ENCODE measurements at places on chromosomes 16 and 17.

DNA sequence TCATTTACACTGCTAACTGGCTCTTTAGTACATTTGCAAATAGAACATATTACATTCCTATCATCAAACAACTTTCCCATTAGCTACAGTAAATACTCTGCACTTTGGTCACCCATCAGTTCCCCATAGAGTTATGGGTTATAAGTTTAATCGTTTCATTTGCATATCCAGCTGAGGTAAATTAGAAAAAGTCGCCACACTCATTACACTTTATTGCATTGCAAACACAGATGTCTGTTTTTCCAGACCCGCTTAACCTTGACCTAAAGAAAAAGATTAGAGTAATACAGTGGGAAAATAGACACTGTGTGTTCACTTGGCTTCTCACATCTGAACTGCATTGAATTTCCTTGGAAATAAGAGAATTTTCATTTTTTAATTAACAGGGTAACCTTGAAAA, 213.1 kb upstream of the PSMD7 start:
- DNase-seq, result no peak

- no peak for DNase-seq
Observed at GRCh38 chr17:63943745-63944144, 11.6 kb upstream of the CD79B start.

DNA sequence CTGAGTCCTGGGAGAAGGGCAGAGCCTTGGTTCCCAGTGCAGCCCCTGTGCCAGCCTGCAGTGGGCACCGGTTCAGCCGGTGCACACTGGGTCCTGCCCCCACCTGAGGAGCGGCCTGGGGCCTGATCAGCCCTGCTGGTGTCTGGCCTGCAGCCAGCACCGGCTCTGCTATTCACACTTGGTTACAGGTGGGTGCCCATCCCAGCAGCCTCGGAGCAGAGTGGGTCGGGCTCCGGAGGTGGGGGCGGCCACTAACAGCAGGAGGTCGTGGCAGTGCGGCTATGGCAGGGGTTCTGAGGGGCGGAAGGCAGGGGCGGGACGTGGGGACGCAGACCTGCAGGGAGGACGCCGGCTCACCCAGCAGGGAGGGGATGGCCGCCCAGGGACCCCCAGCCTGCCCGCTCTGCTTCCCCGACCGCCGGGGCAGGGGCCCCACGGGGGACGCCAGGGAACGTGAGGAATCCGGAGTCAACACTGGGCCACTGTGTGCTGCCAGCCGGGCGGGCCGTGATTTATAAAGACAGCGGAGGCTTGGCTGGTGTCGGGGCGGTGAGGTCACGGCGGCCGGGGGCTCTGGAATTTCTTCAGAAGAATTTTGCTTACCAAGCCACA, 20.3 kb downstream of the METRNL start:
- DNase-seq, result no peak

DNA sequence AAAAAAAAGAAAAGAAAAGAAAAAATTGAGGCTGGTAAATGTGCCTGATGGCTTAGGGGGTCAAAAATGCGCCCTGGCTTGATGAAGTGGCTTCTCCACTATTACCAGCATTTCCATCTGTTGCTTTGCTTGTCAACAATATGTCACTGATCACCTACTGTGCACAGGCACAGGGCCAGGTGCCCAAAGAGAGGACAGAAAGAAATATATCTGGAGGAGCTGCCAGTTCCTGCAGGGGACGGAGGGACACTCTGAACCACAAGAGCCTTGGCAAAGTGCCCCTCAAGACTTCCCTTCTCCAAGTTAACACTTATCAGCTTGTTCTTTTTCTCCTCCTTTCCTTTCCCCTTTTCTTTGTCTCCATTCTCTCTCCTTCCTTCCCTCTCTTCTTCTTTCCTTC, 34.7 kb downstream of the GINS3 start:
- DNase-seq, result no peak

DNA sequence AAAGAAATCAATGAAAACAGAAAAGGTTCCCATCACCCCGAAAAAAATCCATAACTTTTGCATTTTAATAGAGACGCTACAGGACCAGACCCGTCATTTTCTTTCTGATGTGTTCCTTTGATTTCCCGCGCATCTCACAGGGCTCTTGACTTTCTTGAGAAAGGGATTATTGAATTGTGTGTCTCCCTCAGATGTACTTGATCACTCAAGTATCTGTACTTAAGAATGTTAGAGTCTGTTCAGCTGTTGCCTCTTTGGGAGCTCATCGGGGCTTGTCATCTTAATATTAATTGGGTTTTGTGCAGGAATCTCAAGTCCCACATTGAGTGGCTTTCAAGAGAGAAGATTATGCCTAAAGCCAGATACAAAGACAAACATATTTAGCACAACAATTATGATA, 606.4 kb upstream of the SALL1 start:
- no peak for DNase-seq

DNA sequence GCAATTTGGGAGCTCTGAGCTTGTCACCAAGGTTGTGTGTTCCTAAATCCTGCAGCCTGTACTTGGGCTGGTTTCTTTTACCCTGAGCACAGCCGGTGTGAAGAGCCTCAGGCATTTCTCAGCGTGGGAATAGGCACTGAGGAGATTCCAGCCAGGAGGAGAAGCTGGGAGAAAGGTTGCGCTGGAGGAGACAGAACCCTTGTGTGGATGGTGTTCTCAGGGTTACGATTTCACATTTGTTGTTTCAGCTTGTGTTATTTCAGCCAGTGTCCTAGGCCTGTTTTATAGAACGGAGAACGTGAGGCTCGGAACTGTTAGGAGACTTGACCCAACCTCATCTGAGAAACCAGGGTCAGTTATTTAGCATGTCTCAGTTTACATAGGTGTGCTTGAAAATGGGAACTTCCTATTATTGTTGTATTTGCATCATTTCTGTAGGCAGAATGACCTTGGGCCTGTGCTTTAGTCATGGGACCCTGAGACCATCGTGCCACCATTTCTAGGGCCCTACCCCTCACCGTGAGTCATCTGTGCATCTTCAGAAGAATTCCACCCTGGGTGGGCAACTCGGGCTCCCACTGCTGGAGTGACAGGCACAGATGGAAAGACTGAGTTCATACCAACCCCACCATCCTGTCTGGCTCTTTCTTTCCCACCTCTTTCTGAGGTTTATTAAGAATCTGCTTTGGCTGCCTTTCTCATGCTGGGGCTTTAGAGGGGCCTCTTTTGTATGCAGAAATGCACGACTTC, 134.9 kb downstream of the MSI2 start:
- DNase-seq, result no peak

DNA sequence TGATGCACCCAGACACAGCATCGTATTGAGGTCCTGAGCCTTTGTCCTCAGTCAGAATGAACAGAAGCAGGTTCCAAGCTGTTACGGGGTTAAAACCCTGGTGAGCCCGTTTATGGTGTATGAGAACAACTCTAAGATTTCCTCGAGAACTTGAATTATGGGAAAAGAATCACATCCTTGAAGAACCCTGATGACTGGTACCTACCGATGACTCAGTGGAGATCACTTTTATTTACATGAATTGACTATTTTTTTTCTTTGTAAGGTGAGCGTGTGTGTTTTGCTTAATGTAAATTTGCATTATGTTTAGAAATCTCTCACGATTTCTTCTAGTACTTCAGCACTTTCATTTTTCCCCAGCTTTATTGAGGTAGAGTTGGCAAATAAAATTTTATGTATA, 3.3 kb upstream of the KRTAP4-4 start:
- no peak for DNase-seq

GRCh38 chr16:81524382-81524781, 79.8 kb downstream of the CMIP start:
- no peak for DNase-seq

DNA sequence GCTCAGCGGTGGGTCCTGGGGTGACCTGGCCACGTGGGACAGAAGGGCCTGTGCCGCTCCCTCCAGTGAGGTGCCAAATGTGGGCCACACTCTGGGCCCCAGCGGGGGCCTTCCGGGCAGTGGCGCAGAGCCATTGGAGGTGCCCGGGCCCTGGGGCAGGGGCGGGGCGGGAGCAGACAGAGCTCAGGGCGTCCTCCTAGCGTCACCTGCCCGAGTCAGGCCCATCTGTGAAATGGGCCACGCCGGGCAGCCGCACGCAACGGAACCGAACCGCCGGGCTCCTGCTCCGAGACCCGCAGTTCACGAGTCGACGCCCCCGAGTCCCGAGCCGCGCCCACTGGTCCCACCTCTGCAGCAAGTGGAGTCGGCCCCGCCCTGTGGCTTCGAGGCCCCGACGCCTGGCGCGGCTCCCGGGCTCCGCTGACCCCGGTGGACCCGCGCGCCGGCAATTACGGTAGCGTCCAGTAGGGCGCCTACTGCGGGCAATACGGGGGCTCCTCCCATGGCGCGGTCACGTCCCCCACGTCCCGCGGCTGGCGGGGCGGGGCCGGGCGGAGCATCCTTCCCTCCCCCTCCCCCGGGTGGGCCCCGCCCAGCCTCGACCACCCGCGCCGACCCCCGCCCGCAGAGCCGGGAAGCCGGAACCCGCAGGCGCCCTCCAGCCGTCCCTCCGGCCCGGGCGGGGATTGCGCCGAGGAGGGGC, 1.9 kb downstream of the SLC16A3 start:
- no peak for DNase-seq

DNA sequence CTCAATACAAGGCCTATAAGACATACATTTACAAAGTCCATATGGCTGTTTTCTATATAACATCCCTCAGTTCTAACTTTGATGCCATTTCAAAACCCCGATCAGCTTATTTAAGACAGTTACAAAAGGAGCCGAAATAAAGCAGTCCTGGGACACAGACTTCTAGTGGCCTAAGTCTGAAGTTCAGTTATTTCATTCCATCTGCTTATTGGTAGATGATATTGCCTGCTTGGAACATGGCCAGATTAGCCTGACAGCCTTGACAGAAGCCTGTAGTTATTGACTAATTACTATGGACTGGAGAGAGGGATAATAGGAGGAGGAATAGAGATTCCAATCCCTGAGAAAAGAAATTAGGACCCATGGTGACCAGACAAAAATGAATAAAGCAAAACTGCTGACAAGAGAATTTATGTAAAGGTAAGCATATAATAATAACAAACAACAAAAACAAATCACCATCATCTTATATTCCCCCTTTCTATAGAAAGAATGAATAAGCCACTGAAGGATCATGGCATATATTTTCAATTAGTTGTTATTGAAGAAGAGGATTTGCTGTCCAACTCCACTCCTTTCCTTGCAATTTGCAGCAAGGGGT, 206.3 kb upstream of the TOM1L1 start:
- no peak for DNase-seq

DNA sequence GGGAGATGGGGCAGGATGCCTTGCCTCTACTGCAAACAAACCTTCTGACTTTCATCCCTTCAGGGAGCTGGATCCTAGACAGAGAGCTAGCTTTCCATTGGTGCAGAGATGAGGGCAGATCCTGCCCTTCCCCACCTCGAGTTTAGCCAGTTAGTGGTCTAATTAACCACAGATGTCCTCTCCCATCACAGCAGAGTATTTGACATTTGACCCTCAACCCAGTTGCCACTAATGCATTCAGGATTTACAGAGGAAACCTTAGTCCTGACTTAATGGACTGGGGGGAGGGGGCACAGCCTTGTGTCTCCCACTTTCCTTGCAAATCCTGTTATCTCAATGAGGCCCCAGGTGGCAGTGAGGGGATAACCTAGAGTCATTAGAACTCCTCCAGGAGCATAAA, 10.2 kb downstream of the PIP4K2B start:
- DNase-seq, result no peak

GRCh38 chr16:85992359-85992758, 93.4 kb downstream of the IRF8 start:
- no peak for DNase-seq

DNA sequence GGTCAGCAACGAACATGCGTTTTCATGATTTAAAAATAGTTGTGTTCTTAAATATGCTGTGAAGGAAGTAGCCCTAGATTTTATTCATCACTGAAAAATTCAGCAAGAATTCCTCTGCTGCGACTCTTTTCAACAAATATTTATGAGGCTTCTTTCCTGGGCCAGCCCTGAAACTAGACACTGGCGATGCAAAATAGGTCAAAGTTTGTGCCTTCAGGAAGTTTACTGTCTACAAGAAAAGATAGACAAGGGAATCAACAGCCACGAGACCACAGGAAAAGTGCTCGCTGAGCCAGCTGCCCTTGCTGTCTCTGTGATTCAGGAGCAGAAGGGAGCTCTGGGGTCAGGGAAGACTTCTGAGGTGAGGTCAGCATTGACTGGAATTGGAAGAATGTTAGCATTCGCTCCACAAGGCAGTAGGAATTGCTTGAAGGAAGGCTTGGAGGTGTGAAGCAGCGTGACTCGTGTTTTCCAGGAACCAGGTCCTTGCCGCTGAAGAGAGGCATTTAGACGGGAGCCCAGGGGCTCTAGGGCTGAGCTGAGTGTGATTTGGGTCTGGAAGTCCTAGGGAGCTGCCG, 1.9 kb upstream of the RPL26 start:
- no peak for DNase-seq

GRCh38 chr16:11797957-11798299, 870 bp upstream of the ZC3H7A start:
- no peak for DNase-seq

GRCh38 chr17:36094746-36095145, 4.8 kb upstream of the CCL3 start:
- DNase-seq, result no peak

- DNase-seq, result no peak
Observed at GRCh38 chr16:66115373-66115772, 251.1 kb upstream of the CDH5 start.

DNA sequence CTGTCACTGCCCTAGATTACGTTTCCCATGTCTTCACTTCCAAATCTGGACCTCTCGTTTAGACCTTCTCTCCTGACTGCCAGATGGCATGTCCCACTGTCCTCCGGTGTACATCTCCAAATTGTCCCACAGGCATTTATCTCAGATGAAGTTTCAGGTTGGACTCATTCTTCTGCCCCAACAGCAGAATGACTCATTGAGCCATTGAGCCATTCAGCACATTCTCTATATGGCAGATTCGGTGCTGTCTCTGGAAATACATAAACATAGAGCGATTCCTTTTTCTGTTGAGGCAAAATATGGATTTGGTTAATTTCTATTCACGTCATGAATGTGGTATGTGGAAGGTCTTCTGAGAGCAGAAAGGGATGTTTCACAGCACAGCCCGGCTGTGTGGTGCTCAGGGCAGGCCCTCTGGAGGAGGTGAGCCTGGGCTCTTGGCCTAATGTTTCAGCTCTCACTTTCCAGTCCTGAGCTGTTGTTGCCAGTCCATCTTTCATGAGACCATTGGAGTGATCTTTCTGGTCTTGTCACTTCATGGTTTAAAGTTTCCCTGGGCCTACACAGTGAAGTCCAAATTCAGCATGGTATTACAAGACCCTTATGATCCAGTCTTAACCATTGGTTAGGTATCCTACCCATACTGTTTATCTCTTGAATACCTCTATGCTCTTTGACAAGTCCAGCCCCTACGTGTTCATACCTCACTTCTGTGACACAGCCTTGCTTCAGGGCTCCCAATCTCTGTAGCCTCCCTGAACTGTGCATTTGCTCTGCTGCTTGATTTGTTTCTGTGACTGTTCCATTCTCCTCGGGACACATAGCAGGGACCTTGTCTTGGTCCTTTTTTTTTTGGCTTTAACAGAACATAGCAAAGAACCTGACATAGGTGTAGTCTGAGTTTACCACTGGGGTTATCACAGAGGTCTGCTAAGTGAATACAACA, 15.9 kb downstream of the HAPSTR1 start:
- DNase-seq, result no peak
